ENCODE measurements at places on chromosomes 7 and 10.

DNA sequence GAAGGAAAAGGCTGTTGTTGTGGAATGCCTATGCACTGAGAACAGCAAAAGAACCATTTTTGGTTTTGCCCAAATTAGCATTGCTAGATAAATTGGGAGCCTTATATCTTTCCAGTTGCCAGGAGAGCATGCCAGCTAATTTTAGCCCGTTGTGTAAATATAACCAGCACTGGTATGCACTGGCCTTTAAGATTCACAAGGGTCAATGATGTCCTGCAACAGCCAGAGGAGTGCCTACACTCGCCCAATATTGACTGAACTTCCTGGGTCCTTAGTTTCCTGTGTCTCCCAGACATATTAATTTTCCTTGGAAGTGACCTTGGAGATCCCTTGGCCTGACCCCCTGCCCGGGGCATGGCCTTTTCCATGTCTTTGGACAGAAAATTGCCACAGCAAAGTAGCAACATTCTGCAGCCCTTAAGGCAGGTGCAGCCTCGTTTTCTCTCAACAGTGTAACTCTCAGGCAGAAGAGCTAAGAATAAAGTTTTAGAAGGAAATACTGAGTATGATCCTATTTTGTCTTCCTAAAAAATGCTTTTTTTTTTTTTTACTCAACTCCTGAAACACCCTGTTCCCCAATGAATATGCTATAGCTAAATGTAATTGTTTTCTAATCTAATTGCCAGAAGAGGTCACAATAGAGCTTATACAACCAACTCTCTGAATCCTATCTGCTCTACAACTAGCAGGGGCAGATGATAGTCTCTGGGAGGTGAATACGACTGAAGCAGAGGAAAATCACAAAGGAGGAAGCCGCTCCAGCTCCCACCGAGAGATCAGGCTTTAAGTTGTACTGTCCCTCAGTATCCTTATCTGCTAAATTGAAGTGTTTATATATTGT is 131.9 kb upstream of the PCGF5 start:
- DNase-seq = no peak

DNA sequence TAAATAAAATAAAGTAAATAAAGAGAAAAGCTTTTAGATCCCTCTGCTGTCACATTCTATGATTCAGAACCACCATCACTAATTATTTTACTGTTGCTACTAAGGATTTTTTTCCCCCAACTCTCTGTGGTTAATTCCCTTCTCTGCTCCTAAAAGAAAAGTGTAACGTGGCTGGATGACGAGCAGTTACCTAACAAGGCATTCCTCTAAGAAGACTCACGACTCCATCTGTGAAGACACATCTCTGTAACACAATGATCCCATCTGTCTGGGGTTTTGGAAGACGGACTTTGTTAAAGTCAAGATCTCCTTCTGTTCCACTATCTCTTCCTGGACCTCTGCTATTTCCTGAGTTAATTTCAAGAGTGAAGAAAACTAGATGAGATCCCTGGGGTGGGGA is 179.9 kb downstream of the SFMBT2 start:
- no peak for DNase-seq

- DNase-seq = no peak
These were observed 718 bp upstream of the STEAP4 start for GRCh38 chr7:88307412-88307811.

DNA sequence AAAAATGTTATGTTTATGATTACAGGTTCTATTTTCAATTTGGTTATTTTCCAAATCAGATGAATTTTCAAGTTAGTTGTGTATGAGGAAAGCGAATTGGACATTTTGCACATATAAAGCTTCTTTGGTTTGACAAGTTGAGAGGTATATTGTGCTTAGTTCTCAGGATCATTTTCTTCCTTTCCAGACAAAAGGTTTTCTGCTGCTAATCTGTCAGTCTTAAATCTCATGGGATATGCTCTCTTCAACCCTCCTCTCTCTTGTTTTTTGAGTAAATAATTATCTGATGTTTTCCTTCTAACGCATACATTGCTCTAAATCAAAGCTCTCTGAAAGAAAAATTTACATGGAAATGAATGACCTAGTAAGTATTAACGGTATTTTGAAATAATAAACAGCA is 77.9 kb downstream of the PPP1R3A start:
- no peak for DNase-seq

- no peak for DNase-seq
These were observed 216.2 kb upstream of the PRKCQ start for GRCh38 chr10:6796231-6796630.

- DNase-seq = no peak
These were observed 38.7 kb downstream of the RGS10 start for GRCh38 chr10:119503821-119504220.

- DNase-seq = no peak
These were observed 22.7 kb downstream of the OGDHL start for GRCh38 chr10:49739426-49739825.

- no peak for DNase-seq
These were observed 5.3 kb downstream of the TCAF1 start for GRCh38 chr7:143896667-143897066.

- DNase-seq = no peak
These were observed at the start of gene SEMA3D for GRCh38 chr7:85186521-85187241. TSS of gene SEMA3D (minus strand) at chr7:85187056. CDS start at chr7:85121891, 65,165 bp downstream.

DNA sequence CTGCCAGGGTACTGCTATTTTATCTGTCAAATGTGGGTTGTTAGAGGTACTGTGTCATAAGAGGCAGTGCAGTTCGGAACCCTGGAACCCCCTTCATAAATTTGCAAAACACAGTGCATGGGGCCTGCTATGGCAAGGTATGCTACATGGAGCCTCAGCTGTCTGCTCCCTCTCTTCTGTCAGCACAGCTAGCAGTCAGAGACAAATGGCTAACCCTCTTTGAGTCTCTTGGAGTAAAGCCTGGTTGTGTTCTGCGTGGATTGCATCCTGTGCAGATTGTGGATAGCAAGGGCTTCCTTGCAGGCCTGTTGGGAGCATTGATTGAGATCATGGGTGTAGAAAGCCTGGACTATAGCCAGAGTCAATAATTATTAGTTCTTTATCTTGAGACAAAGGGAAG is 397.8 kb downstream of the AUTS2 start:
- DNase-seq = no peak

DNA sequence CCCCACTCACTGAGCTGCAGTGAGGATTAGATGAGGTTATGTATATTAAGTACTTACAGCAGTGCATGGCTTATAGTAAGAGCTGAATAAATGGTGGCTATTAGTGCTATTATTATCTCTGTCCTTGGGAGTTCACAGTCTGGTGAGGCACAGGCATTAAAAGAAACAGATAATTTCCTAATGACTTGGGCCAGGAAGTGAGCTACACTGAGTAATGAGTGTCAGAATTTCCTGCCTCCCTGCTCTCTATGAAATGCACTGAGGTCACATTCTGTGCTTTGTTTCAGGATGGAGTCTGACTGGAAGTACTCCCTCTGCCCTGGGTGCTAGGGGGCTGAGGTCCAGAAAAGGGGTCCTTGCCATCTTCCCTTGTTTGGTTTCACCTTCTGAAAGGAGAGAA is 48.7 kb upstream of the LOXL4 start:
- DNase-seq = no peak

- DNase-seq = no peak
These were observed 21.7 kb downstream of the IMPDH1 start for GRCh38 chr7:128388145-128388485.

GRCh38 chr7:108014215-108014614 is 11.3 kb upstream of the LAMB1 start:
- no peak for DNase-seq

DNA sequence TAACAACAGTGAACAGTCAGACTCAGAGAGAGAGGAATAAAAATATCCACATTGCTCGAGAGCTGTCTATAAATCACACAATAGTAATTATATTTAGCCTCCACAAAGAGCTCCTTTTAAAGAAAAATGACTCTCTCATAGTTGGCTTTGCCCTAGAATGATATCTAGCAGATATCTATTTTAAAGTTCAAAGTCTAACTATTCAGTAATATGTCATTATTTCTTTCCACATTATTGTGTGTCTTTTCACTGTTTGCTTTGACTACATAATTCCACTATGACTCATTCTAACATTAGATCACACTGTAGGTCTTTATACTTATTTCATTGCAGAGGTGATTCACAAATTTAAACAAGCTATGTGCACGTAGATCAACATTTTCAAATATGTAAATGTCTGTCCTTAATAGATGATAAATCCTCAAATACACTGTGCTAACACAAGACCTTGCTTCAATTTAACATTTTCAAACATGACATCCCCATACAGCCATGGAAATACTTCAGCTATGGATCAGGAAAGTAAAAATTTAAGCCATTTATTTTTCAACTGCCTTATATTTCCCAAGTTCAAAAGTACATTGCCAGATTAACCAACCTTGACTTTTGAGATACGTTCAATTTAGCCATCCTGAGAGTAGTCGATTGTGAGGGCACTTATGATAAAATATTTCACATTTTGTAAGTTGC is 99.9 kb upstream of the AKR1E2 start:
- DNase-seq = no peak

GRCh38 chr10:84822931-84823630 is 494.7 kb downstream of the CCSER2 start:
- no peak for DNase-seq

DNA sequence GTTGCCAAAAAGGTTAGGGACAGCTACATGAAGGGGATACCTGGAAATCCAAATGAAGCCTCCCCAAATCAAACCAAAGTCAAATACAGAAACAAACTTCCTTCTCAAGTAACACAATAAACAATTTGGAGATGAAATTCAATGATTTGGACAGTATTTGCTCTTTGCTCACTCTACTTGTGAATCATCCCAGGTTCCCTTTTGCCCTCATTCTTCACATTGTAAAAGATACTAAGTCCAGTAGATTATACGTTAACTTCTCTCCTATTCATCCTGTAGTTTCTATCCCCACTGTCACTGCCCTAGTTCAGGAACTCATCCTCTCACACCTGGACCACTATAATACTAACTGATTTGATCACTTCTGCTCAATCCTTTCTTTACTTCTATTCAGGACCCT is 28.3 kb downstream of the FZD1 start:
- no peak for DNase-seq

DNA sequence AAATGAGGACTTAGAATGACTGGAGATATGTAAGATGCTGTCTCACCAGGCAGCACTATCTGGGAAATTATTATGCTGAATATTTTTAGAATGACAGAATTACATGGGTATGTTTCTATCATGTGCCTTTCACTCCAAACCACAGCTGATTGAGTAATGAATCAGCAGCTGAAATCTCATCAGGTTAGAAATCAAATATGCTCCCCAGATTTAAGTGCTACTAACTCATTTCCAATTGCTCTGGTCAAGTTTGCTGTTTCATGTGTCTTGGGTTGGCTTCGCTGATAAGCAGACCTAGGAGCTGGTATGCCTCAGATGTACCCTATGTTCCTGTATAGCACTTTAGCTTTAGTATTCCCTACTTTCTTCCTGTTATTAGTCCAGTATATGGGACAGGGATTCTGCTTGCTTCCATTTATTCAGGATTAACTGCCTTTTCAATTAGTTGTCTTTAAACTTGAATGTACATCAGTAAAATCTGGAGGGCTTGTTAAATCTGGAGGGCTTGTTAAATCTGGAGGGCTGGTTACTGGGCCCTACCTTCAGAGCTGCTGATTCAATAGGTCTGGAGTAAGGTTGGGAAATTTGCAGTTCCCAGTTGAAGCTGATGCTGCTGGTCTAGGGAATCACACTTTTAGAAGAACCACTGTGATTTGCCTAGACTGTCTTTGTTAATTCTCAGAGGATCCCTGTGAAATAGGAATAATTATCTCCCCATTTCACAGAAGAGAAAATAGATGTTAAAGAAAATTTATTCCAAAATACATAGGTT is 172.9 kb downstream of the DKK1 start:
- no peak for DNase-seq

DNA sequence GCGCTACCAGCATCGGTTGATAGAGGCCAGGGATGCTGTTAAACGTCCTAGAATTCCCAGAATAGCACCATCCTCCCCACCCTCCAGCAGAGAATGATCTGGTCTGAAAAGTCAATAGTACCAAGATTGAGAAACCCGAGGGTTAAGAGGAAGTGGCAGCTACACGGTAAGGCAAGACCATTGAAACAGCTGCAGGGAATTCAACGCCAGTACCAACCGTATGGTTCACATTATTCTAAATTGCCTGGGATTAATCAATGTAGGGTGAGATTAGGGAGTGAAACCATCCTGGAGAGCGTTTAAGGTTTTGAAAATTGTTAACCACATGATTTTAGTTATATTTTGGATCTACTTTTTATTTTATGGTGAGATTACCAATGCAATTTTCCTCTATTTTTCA is 352.2 kb downstream of the PRPF18 start:
- no peak for DNase-seq

GRCh38 chr7:145175366-145175765 is 339.5 kb upstream of the TPK1 start:
- no peak for DNase-seq

GRCh38 chr10:89134963-89135362 is 72.2 kb downstream of the CH25H start:
- DNase-seq = no peak

DNA sequence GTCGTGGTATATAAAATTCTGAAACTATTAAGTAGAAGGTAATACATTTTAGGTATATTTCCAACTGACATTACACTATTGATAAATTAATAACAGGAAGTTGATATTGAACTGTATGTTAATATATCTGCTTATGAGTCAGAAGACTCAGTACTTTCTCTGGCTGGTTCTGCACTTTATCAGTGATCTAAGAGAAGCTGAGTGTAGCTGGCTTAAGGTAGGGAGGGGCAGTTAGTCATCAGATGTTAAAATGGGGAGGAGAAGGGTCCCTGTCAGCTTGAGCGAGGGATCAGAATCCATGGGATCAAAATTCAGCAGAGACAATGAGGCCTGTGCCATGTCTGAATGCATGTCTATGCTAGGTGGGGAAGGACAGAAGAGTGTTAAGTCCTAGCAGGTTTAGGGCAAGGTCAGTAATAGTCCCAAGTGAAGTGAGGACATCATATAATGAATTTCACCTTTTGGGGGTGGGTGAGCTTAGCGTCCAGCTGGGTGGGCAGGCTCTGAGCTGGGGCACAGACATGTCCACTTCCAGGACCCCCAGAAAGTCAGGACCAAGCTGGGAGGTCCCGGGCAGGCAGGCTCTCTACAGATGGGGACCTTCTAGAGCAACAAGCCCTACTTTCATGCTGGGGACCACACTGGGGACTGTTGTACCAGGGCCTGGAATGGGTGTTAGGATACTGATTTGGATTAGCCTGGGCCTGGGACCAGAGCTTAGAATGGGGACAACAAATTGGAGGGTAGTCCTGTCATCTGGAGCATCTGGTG is 82.9 kb downstream of the WDFY4 start:
- no peak for DNase-seq

GRCh38 chr10:121338206-121338980 is 259.9 kb downstream of the FGFR2 start:
- DNase-seq = no peak

DNA sequence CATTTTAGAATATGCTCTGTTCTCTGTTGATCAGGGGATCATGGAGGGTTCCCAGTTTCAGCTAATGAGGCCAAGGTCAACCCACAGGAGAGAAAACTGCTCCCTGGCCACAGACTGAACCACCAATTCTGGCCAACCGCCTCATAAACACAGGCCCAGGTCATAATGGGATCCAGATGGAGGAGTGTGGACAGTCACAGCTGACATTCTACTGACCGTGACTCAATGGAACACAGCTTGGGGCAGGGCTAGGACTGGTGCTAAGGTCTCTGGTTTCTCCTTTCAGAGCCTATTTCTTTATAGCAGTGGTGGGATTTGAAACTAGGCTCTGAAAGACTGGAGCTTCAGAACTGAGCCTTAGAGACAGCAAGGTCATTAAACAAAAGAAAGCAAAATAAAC is 68.3 kb downstream of the HIPK2 start:
- no peak for DNase-seq

Measured in esophagus squamous epithelium (tissue), 5 donors.